ENCODE measurements at places on chromosomes 6 and 20.

DNA sequence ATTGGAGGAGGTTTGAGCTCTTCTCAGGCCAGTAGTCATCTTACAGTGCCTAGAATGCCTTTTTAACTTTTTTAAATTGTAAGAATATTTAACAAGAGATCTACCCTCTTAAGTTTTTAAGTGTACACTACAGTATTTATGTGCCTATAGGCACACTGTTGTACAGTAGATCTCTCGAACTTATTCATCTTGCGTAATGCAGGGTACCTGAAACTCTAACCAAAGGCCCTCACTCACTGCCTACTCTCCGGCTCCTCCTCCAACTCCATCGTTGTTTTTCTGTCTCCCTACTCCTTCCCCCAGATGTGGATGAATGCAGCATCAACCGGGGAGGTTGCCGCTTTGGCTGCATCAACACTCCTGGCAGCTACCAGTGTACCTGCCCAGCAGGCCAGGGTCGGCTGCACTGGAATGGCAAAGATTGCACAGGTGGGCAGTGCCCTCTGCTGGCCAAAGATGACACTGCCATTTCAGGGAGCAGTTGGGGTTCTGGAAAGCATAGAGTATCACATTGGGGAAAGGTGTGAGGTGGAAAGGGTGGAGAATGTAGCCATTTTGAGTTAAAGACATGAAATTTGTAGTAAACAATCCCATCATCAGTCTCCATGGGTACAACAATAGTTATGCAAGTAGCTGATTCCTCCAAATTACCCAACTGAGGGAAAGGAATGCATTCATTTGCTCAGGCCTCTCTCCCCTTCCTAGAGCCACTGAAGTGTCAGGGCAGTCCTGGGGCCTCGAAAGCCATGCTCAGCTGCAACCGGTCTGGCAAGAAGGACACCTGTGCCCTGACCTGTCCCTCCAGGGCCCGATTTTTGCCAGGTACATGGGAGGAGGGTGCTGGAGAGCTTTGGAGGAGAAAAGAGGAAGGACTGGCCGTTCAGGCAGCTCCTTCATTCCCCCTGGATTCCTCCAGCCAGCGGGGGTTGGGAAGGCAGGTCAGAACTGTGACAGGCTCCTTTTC is 18.4 kb upstream of the ZNF76 start:
- DNase-seq, result peak; percentile 45

DNA sequence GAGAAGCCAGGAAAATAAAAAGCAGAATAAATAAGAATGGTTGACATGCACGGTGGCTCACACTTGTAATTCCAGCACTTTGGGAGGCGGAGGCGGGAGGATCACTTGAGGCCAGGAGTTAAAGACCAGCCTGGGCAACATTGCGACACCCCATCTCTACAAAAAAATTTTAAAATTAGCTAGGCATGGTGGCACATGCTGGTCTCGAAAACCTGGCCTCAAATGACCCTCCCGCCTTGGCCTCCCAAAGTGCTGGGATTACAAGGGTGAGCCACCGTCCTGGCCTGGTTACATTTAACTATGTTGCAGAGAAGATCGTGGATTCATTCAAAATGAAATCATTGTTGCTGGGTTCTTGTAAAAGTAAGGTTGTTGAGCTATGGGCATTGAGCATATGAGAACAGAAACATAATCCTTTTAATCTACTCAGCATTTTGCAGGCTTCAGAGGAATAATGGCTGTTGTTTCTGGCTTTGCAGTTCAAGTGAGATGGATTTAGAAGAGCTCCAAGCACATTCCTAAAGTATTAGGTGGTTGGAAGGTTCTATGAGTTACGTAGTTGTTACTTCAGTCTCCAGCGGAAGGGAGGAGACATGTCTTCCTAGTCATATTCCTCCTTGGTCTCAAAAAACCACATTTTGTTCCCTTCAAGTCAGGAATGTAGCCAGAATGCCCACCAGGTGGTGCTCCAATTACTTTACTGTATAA is 45.6 kb upstream of the RAB23 start:
- DNase-seq, result peak; percentile 12

DNA sequence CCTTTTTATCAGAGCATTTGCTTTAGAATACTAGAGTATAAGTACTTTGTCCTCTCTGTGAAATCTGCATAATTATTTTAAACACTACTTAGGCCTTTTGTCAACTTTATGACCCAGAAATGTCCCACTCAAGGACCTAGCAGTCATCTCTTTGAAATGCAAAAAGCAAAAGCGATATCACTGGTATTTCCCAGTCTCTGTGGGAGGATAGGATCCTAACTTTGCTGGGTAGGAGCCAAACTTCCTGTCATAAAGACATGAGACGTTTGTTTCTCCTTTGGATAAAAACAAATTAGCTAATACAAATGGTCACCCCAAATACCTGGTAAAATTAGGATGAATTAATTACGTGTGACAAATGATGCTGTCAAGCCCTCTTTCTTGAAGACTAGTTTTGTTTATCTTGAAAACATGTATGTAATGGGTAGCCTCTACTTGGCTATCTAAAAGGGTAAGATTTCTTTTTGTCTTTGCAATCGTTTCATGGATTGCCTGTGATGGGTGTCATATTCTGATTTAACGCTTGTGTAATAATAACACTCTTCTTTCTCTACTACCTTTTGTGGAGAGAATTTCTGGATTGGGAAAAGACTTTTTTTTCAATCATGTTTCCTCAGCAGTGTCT is 36.2 kb downstream of the DCDC2 start:
- DNase-seq, result no peak

- no peak for DNase-seq
These were observed 140.6 kb downstream of the OPN5 start for GRCh38 chr6:47922391-47922790.

- peak; percentile 28 for DNase-seq
These were observed 188.0 kb upstream of the TAB2 start for GRCh38 chr6:149129371-149130077.

DNA sequence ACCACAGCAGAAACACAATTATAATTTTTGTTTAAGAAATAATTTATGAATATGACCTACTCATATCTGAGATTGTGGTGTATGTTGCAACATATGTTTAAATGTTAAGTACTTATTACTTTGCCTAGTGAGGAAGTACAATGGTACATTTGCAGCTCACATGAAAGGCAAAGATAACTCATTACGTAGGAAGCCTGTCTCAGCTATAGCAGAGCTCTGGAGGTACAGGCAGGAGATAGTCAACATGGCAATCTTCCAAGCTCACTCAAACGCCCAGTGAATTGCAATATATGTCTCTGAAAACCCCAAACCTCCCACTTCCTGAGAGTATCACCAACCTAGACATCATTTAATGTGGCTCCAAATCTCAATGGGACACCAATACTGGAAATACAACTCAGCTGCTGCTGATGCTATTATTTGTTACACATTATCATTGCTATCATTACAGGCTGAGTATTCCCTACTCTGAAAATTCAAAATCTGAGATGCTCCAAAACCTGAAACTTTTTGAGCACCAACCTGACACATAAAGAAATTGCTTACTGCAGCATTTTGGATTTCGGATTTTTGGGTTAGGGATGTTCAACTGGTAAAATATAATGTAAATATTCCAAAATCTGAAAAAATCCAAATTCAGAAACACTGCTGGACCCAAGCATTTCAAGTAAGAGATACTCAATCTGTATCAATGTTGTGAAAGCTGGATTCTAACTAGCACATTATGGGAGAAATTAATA is 25.1 kb upstream of the GSTA4 start:
- DNase-seq, result peak; percentile 8

GRCh38 chr6:49087369-49087768 is 375.7 kb downstream of the MMUT start:
- no peak for DNase-seq

DNA sequence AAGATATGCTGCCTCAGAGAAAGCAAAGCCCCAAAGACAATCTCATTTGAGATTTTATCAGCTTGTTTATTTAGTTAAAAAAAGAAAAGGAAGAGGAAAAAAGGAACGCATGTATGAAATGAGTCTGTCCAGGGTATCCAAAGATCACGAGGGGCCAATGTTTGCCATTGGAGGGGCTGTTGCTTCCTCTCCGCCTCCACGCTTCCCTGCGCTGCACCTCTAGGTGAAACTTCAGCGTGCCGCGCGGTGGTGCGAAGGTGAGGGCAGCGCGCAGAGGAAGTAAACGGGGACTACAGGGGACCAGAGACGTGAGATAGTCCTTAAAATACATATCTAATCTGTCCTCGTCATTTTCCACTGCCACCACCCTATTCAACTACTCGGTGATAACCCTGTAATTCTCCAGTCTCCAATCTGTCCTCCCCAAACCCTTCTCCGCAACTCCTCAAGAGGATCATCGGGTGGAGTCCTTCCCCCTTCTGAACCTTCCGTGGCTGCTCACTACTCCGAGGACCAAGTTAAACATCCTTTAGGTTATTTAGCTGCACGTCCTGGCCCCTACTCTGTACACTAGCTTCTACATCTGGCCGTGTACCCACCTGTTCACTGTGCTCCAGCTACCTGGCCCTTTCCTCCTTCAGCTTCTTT is 1.1 kb upstream of the DCBLD1 start:
- DNase-seq, result no peak

DNA sequence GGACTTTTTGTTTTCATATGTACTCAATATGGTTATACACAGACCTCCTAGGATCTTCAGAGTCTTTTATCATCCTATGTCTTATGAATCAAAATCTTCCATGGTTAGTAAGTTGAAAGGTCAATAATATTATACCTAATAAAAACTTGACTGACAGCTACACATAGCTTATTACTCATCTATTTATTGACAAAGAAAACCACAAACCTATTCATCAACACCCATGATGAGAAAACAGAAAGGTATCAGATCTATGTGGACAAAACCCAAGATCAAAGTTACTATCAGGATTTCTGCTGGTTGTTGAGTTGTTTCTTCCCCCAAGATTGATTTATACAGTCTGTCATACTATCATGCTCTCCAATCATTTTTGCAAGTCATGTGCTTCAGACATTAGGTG is 460.1 kb upstream of the MANEA start:
- no peak for DNase-seq

- no peak for DNase-seq
These were observed 674.6 kb downstream of the PHF3 start for GRCh38 chr6:64310214-64310613.

- DNase-seq, result no peak
These were observed 127.3 kb upstream of the MTHFD1L start for GRCh38 chr6:150738092-150738629.

DNA sequence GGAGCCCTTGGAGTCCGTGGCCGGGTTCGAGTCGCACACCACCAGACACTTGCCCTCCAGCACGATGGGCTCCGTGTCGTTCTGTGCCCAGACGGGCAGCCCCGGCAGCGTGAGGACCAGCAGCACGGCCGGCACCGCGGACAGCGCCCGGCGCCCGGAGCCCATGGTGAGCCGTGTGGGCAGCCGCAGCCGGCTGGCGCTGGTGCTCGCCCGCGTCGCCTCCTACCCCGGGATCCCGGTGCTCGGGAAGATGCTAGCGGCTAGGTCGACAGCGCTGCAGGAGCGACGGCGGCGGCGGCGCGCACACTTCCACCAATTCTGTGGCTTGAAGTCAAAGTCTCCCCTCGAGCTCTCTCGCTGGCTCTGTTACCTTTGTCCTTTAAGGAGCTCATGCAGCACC is 1.3 kb downstream of the CBLN4 start:
- no peak for DNase-seq

DNA sequence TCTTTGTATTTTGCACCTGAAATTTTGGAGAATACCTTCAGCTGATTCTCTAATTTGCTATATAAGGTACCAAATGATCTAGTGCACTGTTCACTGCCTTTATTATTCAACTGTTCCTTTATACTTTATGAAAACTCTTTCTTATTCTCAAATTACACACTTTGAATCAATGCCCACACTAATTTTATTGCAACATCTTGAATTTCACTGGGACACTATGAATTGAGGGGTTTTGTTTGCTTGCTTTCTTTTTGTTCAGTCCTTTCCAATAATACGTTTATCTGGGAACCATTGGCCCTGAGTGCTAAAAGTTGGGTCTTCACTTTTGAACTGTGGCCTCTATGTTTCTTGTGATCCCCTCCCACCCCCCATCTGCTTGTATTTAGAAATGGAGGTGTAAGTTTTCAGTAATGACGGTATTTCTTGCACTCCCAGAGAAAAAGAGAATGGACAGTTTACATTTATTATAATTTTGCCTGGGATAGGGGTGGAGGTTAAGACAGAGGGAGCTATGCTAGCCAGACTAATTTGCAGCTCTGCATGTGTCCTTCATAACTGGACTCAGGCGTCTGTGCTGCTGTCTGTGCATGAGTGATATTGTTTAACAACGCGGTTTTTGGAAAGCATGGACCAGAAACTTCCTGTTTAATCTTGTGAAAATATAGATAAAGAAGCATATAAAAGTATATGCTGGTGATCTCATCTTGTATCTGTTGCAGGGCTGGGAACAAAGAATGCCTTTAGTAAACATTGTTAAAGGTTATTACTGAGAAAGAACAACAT is 98.1 kb downstream of the DNAH8 start:
- no peak for DNase-seq
